NCI-H510A treated with DMSO at 0.1 percent for 48 hours (cell line): ENCODE measurements at places on chromosomes 5 and 9.

DNA sequence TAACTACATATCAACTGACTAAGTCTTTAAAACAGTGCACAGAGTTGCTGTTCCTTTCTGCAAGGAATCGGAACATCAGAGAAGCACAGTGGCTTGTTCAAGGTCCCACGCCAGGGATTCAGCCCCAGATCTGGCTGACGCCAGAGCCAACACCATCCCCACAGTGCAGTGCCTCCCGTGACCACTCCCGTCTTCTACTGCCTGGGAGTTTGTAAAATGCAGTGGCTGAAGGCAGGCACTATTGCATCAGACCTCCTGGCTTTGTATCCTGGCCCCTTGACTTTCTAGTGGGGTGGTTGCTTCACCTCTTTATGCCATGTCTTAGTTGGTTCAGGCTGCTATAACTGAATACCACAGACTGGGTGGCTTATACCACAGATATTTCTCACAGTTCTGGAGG, 131.0 kb downstream of the NSG2 start:
- no peak for DNase-seq

- DNase-seq = no peak
Observed at GRCh38 chr9:76602199-76602598, 143.2 kb downstream of the GCNT1 start.

GRCh38 chr9:83596899-83597504, 25.9 kb upstream of the IDNK start:
- DNase-seq = peak; percentile 52

DNA sequence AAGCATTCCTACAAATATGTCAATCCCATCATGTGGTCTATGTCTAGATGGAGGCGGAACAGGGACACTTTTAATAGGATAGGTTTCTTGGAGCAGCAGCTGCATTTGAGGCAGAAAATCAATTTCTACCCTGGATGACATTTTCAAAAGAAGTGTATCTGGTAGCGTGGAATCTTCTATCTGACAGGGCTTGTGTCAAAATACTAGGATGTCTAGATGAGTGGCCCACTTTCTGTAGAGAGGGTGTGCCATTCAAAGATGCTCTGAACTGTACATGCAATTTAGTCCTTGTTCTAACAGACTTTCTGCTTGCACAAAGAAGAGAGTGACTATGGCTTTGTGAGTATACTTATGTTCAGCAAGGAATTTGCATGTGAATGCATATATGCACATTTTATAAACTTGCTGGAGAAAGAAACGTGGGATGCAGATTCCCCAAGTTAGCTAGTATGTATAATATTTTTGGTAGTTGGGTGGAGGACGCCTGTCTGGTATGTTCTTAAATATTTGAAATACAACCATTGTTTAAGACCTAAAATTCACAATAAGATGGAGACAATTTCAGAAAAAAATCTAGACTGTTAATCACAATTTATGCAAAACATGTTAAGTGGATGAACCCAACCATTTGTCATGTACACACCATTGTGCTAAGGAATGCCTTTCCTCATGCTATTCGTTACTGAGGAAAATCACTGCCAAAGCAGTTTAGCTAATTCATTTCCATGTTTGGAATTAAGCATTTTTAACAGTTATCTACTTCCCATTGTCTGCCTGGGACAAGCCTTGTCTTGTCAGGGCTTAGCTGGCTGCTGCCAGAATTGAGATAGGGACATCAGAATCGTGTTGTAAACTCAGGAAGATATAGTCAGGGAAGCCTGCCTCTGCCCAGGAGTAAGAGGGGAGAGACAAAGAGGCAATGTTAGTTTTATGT, 129.1 kb upstream of the MEF2C start:
- DNase-seq = no peak

DNA sequence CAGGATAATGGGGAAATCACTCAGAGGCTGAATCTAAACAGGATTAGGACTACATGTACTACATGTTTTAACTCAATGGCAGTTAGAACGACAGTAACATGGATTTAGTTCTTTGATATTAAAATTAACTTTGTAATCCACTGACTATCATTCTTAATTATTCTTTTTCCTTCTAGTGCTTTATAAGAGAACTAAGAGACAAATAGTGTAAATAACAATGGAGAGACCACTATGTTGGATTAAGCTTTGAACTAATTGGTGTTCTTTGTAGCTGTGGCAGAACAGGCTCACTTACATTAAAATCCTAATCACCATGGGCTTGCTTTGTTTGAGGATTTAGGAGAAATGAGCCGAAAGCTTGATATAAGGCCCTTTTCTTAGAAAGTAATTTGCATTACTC, 18.8 kb downstream of the NMRK1 start:
- no peak for DNase-seq

DNA sequence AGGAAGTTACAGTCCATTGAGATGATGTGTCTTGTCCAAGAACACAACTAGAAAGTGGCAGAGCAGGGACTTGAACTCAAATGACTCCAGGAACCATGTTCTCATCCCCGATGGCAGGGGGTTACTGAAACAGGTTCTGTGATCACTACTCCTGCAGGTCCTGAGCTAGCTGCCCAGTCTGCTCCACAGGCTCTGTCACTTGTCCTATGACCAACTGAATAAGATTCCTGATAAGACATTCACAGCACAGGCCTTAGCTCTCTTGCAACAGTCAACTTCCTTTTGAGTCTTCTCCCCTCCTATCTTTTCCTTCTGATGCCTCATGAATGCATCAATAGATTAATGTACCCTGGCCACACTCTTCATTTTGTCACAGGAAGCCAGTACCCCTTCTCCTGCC, 109.2 kb downstream of the SH3TC2 start:
- DNase-seq = no peak

DNA sequence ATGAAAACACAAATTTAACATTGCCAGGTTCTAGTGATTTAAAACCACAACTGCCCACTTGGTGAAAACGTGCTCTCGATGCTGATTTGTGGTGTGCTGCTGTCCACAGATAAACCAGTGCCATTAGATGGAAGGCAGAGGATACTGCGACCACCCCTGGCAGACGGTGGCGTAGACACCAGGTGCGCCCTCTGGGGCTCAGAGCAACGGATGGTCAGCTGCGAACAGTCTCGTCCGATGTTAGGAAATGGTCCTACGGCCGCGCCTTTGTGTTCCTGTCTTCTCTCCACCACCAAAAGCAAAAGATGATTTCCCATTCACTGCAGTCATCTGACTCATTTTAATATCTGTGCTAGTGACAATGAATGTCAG, 43.2 kb downstream of the UBE2QL1 start:
- DNase-seq = no peak

GRCh38 chr5:40689438-40689837, 9.7 kb downstream of the PTGER4 start:
- no peak for DNase-seq

GRCh38 chr5:144510845-144511579, 340.3 kb downstream of the KCTD16 start:
- DNase-seq = no peak

DNA sequence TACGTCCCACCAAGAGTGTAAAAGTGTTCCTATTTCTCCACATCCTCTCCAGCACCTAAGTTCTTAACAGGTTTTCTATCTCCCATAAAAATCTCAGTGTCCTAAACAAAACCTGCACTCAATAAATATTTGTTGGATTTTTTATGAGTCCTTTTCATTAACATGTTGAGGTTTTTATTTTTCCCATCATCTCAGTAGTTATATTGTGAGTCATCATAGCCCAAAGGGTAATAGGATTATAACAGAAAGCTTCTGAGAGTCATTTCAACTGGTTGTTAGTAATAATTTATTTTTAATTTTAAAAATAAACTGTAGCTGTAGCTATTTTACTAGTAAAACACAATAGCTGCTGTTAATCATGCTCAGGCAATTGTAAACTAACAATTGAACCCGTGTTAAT, 331.6 kb upstream of the SLC30A5 start:
- DNase-seq = no peak

- DNase-seq = peak; percentile 22
Observed at GRCh38 chr9:97046228-97046627, 7.3 kb upstream of the CTSV start.

DNA sequence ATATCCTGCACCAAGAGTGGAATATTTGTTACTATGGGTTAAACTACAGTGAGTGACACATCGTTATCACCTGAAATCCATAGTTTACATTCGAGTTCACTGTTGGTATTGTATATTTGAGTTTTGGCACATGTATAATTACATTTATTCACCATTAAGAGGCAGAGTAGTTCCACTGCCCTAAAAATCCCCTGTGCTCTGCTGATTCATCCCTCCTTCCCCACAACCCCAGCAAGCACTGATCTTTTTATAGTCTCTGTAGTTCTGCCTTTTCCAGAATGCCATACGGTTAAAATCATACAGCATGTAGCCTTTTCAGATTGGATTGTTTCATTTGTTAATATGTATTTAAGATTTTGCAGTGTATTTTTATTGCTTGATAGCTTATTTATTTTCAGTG, 495.2 kb downstream of the DIRAS2 start:
- DNase-seq = no peak

GRCh38 chr9:5382479-5382878, 42.8 kb upstream of the RLN1 start:
- no peak for DNase-seq

DNA sequence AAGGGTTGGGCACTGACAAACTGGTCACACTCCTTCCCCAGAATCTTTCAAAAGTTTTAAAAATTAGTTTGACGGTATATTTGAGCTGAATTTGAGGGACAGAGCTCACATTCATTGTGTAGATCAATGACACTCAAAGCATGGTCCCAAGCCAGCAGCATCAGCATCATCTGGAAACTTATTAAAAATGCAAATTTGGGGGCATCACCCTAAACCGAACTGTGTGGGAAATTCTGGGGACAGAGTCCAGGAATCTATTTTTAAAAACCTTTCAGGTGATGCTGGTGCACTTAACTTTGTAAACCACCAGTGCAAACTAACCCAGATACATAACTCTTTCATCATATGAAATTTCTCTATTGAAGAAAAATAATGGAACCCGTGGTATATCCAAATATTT, 58.1 kb upstream of the MTAP start:
- no peak for DNase-seq

DNA sequence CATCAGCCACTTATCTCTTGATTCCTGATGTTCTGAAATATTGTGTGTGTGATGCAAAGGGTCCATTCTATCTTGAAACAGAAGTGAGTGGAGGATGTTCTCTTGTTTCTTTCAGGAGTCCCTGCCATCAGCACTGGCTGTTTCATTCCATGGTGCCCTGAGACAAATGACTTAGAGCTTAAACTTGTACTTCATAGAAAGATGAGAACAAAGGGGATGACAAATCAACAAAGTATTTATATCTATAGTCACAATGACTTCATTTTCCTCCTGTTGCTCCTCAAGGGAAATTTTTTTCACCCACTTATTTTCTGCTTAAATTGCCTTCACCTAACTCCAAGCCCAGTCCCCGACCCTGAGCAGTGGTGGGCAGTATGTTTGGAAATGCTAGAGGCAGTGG, 171.6 kb downstream of the TARS1 start:
- no peak for DNase-seq

DNA sequence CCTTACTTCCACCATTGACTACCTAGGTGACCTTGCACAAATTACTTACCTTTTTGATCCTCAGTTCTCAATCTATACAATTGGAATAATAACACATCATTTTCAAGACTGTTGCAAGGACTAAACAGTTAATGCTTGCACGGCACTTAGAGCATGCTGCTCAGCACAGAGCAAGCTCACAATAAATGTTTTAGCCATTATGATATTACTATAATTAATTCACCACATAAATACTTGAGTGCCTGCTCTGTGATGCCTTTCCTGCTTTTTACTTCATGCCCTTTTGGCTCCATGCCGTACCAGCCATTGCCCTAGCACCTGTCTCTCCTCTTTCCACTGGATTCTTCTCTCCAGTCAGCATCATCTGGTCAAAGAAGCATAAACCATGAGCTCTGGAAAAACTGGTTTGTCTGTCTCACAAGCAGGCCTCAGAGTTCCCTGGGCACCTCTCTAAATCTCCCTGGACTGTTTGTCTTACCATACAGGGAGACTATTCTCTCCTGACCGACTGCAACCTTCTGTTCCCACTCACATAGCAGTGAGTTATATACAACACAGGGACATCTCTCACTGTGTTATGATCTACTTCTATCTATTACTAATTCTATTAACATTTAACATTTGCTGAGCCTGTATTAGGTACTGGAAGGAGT, 260.4 kb upstream of the ADRA1B start:
- peak; percentile 38 for DNase-seq

DNA sequence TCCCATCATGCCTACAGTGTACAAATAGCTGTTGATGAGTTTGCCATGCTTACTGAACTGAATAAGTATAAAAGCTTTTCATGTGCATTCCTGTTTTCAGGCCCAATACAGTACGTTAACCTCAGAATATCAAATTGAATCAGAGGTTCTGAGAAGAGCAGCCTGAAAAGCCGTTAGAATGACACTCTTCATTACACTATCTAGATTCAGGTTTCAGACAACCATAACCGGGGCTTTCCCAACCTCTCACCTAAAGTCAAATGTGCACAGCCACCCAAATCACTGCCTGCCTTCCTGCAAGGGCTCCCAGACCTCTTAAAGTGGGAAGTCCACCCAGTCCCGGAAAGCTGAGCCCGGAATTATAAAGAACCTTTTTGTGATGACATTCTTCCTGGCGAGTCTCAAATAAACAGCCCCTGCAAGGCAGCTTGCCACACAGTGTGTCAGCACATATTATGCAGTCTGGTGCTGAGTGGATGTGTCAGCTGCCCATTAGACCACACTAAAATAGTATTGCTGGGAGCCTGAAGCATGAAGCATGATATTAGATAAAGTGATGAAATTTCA, 245.8 kb downstream of the TLE4 start:
- DNase-seq = no peak

DNA sequence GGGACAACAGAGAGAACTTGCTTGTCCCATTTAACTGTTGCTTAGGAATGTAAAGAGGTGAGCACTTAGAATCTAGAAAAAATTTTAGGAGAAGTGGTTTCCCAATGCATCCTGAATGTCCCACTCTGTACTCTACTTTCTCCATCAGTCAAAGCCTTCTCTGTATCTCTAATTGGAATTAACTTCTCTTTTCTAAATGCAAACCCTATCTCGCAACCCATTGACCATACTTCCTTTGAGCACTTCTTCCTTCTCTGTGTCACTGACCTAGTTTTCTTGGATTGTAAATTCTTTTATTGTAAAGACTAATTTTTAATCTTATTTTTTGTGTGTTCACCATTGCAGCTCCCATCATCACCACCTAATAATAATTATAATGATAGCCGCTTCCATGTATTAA, 33.3 kb downstream of the ADRB2 start:
- no peak for DNase-seq

GRCh38 chr5:80010754-80011392, 19.8 kb upstream of the MTX3 start:
- no peak for DNase-seq

DNA sequence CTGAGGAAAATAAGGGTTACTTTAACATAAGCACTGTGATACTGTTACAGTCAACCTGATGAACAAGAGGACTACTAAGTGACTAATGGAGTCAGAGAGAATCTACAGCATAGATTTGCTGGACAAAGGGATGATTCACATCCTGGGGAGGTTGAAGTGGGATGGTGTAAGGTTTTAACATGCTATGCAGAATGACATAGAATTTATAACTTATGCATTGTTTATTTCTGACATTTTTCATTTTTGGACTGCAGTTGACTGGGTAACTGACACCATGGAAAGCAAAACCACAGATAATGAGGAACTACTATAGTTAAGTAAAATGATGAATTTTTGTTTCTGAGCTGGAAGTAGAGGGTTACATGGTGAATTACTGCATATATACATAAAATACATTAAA, 389.2 kb downstream of the MAT2B start:
- DNase-seq = no peak
